ENCODE measurements at places on chromosomes 7 and 10. TPM values are rescaled to one million over a fixed set of nuclear protein-coding genes. Genes with fewer than 3 reads are reported as not detected.

DNA sequence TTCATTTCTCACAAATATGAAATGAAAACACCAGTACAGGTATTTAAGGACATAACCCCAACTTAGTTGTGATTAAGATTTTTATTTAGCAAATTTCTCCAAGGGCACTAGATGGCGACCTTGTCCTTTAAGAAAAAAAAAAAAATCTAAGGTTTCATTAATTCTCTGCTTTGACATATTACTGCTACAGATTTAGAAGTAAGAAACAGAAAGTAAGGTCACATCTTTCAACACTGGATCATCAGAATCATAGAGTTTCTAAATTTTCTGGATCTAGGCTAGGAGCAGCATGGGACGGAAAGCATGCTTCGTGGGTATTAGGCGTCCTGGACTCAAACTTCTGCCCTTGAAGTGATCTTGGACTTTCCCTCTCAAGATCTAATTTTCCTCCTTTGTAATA, 85.5 kb upstream of the PRKG1 start:
- DNase-seq = no peak

The PSPH gene
- 7.7 TPM for total RNA-seq

The SDHAF3 gene
- total RNA-seq = 19.7 TPM

DNA sequence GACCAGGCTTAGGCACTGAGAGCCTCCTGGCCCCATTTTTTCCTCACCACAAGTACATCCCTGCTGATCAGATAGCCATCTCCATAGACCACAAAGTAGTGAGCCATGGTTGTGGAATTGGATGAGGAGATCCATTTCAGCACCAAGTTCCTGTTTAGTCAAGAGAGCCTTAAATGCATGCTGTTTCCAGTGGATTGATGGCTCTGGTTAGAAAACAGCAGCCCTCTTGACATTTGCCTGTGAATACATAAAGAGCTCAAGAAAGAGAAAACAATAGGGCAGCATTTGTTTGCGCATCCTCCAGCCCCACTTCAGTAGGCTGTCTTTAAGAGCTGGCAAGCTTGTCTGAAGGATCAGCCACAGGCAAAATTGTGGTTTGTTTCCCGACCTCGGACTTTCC, 251.2 kb downstream of the POU6F2 start:
- DNase-seq = no peak

DNA sequence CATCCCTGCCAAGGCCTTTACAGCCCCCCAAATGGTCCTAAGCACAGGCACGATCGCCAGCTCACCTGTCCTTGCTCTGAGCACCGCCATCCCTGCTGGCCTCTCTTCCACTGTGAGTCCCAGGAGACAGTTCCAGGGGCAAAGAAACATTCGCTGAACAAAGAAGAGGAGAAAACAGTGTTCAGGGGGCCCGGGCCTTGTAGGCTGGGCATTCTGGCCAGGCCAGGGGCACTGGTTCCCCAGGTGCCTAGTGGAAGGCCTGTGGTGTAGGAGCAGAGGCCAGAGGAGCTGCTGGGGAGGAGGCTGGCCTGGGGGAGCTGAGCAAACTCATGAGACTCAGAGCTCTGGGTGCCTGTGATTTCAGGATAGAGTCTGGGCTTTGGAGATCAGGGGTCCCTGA, 22.6 kb downstream of the AQP1 start:
- DNase-seq = no peak

- DNase-seq = no peak
Observed at GRCh38 chr10:117175215-117175900, 21.9 kb upstream of the KCNK18 start.

DNA sequence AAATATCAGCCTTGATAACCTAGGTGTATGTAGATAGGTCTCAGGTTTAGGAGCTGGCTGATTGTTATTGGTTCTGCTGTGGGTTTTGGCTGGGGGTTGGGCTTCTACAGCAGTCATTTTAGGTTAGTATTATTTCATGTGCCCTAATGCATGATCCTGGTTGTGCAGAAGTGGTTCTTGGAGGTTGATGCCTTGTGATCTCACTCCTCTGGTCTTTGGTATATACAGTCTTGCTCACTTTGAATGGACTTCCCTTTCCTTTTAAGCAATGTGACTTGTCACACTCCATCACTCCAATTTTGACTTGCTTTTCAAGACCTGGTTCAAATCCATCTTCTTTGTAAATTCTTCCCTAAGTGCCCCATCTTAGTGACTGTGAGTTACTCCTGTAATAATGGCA, 188.9 kb downstream of the LRMDA start:
- no peak for DNase-seq

- no peak for DNase-seq
Observed at GRCh38 chr7:26842897-26843296, 21.5 kb downstream of the SKAP2 start.

DNA sequence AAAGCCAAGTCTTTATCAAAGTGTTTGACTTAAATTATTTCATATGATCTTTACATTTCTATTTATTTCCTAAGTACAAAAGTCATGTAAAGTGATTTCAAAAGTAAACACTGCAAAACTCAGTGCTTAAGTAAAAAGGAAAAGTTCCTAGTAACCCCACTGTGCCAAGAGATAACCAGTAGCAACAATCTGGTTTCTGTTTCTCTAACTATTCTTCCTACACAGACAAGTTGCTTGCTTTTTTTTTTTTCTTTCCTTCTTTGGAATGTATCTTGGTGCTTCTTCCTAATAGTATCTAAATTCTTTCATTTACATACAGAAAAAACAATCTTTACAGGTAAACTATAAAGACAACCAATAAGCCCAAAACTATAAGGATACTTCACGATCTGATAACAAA, 3.1 kb downstream of the JCAD start:
- DNase-seq = no peak

- DNase-seq = no peak
Observed at GRCh38 chr7:69961436-69961835, 363.2 kb downstream of the AUTS2 start.

- no peak for DNase-seq
Observed at GRCh38 chr7:57867884-57868701, 418.1 kb downstream of the ZNF716 start.

The LZTS2 gene
- total RNA-seq = 6.8 TPM

DNA sequence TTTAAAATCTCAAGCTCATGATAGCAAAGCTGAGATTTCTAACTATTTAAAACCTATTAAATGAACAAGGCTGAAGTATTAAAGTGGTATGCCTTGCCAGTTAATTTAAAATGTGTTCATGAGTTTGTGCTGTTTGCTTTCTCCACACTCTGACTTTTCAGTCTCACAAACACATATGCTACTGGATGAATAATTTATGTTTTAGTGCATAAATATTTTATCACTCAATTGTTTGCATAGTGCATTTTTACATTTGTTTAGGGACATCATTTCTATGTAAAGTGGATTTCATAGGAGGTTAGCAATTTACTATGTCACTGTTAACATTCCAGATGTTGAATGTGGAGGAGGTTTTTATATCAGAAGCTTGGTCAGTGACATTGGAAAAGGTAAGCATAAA, 36.0 kb downstream of the TRUB1 start:
- DNase-seq = no peak

GRCh38 chr10:108411206-108411605, 1246.7 kb upstream of the SORCS1 start:
- DNase-seq = no peak

All from activated naive CD4-positive, alpha-beta T cell treated with anti-CD3 and anti-CD28 coated beads, Interleukin-2, amount 50 U/mL, for 72 hours (primary cell).